PC-9 (cell line): ENCODE measurements at places on chromosomes 11 and 22.

DNA sequence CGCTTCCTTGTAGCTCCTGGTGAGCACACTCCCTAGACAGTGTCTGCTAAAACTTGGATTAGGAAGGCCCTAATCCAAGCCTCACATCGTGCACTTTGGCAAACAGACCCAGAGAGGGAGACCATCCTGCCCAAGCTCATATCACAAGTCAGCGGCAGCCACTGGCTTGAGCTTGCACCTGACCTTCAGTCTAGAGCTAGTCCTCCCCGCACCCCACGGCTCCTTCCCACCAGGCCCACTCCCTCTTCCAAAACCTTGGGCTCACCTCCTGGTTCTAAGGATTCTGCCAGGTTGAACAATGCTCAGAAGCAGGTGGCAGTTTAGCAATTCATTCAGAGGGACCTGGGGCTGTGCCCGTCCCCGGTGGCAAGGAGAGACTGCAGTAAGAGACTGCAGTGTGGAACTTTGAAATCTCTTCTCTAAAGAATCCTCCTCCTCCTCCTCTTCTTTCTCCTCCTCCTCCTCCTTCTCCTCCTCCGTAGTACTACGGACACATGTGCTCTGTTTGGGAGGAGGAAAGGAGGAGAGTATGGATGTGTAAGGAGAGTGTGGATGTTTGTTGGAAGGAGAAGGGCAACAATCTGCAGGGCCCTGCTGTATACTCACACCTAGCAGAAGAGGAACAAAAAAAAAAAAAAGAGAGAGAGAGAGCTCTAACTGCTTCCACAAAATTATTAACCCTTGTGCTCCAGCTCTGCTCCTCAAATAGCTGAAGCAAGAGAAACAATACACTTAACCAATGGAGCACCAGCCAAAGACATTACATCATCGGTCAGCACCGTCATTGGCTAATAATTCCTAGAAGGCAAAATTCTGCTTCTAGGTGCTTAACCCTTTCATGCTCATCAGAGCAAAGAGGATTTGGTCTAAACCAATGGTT is 6.0 kb downstream of the SYN3 start:
- DNase-seq: no peak

GRCh38 chr11:17298302-17298701 is 21.8 kb downstream of the NUCB2 start:
- DNase-seq: no peak

GRCh38 chr11:36240173-36240572 is 49.1 kb downstream of the COMMD9 start:
- DNase-seq: no peak

DNA sequence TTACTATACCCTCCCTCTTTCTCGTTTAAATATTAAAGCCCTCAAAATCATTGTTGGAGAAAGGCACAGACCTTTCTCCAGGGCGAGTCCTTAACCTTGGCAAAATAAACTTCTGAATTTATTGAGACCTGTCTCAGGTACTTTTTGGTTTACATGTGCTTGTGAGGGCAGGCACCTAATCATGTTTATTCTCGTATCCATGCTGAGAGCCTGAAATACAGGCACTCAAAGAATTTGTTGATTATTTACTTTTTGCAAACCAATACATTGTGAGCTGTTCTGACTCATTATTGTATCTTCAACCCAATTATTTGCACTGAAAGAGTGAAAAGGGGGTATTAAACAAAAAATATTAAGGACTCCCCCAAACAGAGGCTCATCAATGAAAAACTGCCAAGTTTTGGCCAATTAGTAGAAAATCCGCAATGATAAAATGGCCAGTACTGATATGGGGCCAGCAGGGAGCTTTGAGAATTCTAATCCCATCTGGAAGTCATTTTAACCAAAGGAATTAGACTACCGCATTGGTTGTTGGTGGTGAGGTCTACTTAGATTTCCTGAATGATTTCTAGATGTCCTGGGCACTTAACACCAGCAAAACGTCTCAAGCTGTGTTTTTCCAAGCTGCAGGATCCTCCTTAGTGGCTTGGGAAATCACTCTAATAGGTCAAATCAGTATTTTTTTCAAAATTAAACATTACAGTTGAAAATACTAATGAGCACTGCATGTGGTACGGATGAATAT is 157.3 kb downstream of the SWAP70 start:
- DNase-seq: no peak

DNA sequence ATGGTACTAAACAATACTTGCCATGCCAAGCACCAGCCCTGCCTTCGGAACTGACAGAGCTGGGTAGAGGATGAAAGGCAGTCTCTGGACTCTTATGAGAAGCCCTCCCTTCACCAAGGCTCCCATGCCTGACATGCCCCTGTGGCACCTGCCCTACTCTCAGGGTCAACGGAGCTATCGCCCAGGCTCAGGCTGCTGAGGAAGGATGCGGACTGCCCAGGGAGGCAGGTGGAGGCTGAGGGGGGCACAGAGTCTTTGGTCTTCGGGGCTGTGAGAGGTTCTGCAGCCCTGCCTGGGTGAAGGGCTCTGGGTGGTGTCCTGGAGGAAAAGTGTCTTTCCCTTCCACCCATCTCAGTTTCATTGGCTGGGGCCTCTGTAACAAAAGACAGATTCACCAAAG is 290.8 kb upstream of the B3GAT1 start:
- DNase-seq: no peak

GRCh38 chr22:23282516-23282915 is 102.2 kb downstream of the BCR start:
- no peak for DNase-seq

DNA sequence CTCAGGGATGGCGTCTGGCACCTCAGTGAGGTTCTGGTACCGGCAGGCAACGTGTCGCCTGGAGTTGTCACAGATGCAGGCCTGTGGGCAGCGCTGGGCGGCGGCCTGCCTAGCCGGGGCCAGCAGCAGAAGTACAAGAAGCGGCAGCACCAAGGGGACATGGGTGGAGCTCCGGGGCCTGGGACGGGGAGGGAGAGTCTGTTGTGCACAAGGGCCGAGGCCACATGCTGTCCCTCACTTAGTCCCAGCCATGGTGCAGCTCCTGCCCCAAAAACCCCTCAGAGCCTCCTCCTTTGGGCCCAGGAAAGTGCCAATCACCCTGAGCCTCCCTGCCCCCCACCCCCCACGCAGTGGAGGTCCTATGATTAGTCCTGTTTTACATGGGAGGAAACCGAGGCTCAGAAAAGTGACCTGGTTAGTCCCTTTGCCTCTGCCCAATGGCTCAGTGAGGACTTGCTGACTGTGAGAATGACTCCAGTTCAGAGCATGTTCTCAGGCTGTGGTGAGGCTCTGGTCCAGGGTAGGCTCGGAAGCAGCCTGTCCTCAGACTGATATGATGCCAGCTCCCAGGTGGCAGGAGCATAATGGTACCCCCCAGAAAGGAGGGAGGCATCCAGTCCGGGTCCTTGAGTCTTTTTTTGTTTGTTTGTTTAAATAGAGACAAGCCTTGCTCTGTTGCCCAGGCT is 1.1 kb downstream of the CHADL start:
- no peak for DNase-seq
